H9 (cell line): ENCODE measurements at places on chromosomes 7 and 10. TPM values are rescaled to one million over a fixed set of nuclear protein-coding genes. Genes with fewer than 3 reads are reported as not detected.
A peak's percentile ranks its signal among the peaks of the same experiment; 100 is the strongest.

The DAGLB gene
- total RNA-seq = 41.9 and 46.4 TPM in 2 replicates

The CPN1 gene
- not detected in 2 replicates for total RNA-seq

The CAV1 gene
- total RNA-seq = 20.2 and 20.9 TPM in 2 replicates

The CD36 gene
- 0.28 TPM in 1 of 2 replicates, not detected in the other for total RNA-seq

The C10orf67 gene
- not detected in 2 replicates for total RNA-seq

The CTAGE4 gene
- total RNA-seq = 4.8 and 6.2 TPM in 2 replicates

The ANKRD61 gene
- total RNA-seq = 0.24 TPM in 1 of 2 replicates, not detected in the other

The CDC14C gene
- not detected in 2 replicates for total RNA-seq

The IKZF1 gene
- total RNA-seq = 0.48 and 0.98 TPM in 2 replicates

The NYAP1 gene
- total RNA-seq = 3.2 and 4.0 TPM in 2 replicates

The MMP21 gene
- not detected in 2 replicates for total RNA-seq

GRCh38 chr10:98470850-98471249 is 24.1 kb upstream of the HPS1 start:
- DNase-seq = no peak

- DNase-seq = peak; percentile 39
Measured at GRCh38 chr10:81920213-81920829, 45.3 kb downstream of the NRG3 start.

GRCh38 chr10:95864906-95865813 is 42.6 kb upstream of the CC2D2B start:
- peak; percentile 58 for DNase-seq

GRCh38 chr7:86964973-86965726 is 94.3 kb downstream of the ELAPOR2 start:
- DNase-seq = no peak

GRCh38 chr10:19579761-19580545 is 236.3 kb upstream of the PLXDC2 start:
- no peak for DNase-seq

- no peak for DNase-seq
Measured at GRCh38 chr7:156577645-156578577, 62.7 kb upstream of the RNF32 start.

DNA sequence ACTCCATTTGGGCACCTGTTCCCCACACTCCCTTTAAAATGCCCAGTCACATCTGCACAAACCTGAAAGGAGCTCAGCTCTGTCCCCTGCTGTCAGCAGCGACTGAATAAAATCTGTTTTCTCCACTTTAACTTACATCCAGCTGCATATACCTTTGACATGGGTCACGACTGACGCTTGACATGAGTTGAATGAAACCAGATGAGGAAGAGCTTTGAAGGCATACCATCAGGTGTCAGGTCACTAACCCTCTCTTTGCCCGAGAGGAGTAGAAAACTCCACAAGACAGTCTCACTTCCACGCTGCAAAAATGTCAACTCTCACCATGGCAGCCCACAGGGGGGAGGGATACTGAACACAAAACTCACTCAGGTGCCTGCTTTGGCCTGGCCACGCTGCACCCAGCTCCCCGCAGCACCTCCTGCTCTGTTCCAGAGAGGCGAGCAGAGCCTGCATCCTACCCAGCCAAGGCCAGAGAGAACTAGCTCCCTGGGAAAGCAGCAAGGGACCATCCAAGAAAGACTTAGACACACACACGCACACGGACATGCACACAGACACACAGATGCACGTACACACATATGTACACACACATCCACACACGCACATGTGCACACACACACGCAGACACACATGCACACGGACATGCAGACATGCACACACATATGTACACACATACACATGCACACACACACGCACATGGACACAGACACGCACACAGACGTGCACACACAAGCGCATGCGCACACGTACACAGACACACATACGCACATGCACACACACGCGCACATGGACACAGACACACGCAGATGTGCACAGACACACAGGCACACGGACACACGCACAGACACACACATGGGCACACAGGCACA is 191.0 kb downstream of the MAD1L1 start:
- DNase-seq = no peak

- no peak for DNase-seq
Measured at GRCh38 chr10:2392145-2392812, 655.0 kb upstream of the ADARB2 start.

GRCh38 chr10:124546055-124546369 is 84.4 kb downstream of the LHPP start:
- DNase-seq = no peak

DNA sequence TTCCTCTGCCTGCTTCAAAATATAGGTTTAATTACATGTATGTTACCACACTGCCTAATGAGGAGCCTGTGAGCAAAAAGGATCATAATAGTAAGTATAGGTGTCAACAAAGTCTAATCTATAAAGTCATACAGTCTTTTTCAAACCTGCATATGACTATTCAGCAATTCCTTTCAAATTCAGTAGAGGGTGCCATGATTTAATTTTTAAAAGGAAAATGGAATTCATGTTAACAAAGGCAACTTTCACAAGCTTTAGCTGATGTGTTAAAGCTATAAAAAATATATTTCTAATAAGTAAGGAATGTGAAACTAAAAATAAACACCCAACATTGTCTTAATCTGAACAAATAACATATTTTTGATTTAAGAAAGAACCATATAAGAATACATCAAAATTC is 52.1 kb downstream of the MPP7 start:
- no peak for DNase-seq

DNA sequence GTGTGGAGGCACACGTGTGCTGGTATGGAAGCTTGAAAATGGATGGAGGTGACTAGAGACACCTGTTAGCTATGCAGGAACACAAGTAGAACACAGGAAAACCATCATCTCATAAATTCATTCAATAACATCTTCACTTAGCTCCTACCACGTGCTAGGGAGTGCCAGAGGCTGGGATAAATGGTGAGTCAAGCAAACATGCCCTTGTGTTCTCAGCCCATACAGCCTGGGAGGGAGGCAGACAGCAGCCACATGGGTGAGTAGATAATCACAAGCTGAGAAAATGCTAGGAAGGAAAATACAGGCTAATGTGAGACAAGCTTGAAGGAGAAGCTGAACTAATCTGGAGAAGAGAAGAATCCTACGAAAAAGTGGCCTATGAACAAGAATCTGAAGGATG is 468.0 kb upstream of the ZMIZ1 start:
- no peak for DNase-seq

- no peak for DNase-seq
Measured at GRCh38 chr7:37093257-37093656, 355.4 kb downstream of the ELMO1 start.

DNA sequence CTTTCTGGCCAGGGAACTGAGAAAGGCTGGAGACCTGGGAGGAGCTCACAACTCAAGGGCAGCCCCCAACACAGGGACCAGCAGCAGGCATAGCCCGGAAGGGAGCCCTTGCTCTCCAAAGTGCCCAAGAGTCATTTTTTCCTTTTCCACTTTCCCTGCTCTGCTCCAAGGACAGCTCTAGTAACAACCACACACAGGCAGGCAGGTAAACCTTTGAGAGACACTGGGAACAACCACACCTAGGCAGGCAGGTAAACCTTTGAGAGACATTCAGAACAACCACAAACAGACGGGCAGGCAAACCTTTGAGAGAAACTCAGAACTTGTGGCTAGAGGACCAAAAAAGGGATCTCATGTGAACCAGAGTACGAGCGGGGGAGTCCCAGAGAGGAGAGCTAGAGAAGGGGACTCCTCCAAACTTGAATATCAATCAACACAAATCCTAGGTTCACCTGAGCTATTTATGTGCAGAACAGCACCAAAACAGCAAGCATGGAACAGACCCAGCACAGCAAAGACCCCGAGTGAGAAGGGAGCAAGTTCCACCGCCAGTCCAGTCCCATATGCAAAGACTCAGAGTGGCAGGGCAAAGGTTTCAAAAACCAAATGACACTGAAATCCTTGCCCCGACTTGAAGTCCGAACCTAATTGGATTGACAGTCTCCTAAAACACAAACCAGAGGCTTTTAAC is 33.6 kb upstream of the GUSB start:
- no peak for DNase-seq

DNA sequence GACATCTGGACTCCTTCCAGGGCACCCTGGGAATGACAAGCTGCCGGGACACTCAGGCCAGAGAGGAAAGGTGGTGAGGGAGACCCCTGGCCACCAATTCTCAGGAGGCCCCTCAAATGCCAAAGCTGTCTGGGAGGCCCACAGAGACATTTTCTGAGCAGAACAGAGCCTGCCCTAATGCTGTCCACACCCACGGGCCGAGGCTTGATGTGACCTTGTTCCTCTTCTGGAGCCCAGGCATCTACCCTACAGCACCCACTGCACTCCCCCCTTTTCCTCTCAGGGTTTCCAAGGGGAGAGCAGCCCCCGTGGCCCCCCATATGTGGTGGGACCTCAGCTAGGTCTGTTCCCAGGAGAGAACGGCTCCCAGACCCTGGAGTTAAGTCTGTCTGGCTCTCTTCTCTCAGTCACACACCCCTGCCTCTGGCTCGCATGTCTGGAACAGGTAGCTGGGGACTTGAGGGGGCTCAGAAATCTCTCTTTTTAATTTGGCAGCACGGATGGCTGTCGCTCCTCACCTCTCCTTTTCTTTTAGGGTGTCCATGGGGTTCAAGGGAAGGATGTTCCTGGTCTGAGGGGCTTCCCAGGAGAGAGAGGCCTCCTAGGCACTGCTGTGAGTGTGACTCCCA is 16.8 kb upstream of the VOPP1 start:
- no peak for DNase-seq

GRCh38 chr7:96090756-96091155 is 231.1 kb downstream of the SLC25A13 start:
- no peak for DNase-seq

DNA sequence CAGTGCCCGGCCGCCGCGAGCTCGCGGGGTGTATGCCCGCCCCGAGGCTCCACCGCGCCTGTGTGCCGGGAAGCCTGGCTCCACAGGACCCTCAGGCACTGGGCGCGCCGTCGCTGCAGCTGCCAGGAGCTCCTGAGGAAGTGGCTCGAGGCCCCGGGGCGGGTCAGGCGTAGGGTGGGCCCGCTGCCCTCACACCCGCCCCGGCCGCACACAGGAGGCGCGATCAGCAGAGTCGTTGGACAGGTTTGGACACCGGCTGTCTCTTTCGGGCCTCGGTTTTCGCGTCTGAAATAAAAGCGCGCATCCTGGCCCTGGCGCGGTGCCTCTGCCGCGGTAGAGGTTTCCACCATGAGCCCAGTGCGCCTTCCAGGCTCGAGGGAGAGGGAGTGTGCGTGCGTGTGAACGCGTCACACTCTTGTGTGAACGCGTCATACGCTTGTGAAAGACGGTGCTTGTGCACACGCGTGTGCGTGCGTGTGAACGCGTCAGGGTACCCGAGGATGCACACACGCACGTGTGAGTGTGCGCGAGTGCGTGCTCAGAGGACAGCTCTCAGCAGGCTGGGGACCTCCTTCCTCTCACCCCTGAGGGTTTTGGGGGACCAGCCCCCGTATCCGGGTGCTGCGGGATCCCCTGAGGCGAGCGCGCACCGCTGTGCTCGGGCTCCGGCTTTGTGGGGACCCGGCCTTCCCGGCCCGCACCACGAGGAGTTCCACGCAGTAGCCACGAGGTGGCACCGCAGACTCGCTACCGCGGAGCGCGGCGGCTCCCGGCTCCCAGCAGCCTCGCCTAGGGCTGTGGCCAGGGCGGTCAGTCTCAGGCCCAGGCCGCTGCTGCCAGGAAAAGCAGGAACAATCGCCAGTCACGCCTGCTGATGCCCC is 83.8 kb downstream of the BMS1 start:
- DNase-seq = peak; percentile 87

- no peak for DNase-seq
Measured at GRCh38 chr7:155928583-155928982, 116.3 kb upstream of the SHH start.
